Activated T-cell treated with anti-CD3 and anti-CD28 coated beads for 1 hour (primary cell): ENCODE measurements at places on chromosomes 1 and 21.

DNA sequence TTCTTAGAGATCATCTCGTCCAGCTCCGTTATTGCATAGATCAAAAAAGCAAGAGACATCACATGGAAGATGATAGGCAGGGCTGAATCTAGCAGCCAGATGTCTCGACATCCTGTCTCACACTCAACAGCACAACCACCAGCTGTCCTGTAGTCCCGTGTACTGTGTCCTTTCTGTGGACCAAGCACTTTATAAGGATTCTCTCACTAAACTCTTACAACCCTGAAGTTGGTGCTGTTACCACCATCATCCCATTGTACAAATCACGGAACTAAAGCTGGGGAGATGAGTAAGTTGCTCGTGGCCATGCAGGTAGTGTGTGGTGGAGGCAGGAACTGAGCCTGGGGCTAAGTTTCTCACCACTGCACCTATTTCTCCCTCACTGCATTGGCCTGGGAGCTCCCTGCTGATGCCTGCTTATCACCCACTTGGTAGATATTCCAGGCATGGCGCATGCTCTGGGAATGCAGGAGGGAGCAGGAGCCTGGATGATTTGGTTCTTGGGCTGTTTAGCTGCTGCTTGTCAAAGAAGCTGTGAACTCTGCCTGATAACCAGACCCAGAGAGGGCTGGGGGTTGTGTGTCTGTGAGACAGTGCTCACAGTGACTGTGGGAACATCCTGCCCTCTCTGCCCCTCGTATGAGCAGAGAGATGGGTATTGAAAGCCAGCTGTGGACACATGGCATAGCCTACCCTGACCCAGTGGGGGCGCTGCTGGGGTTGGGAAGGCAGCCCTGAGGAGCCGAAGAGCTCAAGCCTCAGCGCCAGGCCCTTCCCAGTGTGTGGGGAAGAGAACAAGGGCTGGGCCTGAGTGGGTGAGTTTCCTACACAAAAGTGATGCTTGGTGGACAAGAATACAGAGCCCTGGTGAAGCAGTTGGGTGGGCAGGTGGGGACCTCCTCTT, 13.6 kb downstream of the PPFIA4 start:
- no peak for DNase-seq

GRCh38 chr1:208641579-208642280, 397.5 kb upstream of the PLXNA2 start:
- no peak for DNase-seq

DNA sequence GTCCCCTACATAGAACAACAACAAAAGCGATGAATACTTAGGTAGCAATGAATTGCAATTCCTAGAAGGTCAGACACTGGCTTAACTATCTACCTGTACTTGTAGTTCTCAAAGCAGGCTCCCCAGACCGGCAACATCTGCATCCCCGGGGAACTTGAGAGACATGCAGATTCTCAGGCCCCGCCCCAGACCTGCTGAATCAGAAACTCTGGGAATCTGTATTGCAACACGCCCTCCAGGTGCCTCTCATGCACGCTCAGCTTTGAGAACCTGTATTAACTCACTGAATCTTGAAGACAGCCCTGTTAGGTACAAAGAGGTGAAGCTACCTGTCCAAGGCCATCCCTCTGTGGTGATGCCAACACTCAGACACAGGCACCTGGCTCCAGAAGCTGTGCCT, 128.1 kb downstream of the KAZN start:
- no peak for DNase-seq

DNA sequence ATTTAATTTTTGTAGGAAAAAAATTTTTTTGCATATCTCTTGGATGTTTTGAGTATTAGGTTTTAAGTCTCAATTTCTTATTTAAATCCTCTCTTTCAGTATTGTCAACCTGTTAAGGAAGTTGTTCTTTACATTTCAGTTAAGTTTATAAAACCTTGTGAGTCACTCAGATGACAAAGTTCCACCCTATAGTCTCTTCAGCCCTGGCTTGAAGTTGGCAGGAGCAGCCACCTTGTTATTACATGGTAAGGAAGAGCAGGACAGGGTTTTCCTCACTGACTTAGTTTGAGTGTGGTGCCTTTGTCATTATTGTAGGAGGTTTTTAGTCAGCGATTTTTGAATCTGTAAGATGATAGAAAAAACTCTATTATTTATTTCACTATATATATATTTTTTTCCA, 2143.9 kb downstream of the MRPL39 start:
- no peak for DNase-seq

- DNase-seq, result no peak
These were observed 217.4 kb upstream of the KCNK2 start for GRCh38 chr1:214864896-214865688.

- DNase-seq, result no peak
These were observed 66.2 kb downstream of the ATP2B4 start for GRCh38 chr1:203692565-203693470.

- no peak for DNase-seq
These were observed 65.3 kb downstream of the SSBP3 start for GRCh38 chr1:54340878-54341277.

- DNase-seq, result no peak
These were observed 165.9 kb upstream of the CACNA1E start for GRCh38 chr1:181317261-181317930.

- DNase-seq, result no peak
These were observed 173.0 kb downstream of the PGBD5 start for GRCh38 chr1:230253150-230253549.

DNA sequence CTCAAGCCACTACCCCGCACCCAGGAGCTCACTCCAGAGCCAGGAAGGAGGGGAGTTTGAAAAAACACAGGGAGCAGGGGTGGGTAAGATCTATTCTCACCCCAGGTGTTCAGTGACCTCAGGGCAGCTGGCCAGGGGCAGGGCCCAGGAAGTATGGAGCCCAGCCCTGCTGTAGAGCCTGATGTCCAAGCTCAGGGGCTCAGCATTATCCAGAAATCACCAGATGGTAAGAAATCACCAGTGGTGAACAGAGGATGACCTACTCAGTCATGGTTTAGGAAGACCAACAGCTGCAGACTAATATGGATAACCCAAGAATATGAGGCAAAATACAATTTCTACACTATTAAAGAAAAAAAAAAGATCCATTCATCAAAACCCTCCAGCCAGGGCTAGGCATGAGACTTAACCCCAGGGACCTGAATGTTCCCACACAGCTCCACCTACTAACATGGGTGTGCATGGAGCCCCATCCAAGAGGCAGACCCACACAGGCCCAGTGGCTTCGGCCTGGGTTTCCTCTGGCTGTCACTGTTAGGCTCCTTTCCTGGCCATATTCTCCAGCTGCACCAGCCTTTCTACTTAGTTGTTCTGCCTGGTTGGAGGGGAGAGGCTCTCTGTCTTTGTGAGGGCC, 67.6 kb downstream of the KCNN3 start:
- DNase-seq, result no peak

DNA sequence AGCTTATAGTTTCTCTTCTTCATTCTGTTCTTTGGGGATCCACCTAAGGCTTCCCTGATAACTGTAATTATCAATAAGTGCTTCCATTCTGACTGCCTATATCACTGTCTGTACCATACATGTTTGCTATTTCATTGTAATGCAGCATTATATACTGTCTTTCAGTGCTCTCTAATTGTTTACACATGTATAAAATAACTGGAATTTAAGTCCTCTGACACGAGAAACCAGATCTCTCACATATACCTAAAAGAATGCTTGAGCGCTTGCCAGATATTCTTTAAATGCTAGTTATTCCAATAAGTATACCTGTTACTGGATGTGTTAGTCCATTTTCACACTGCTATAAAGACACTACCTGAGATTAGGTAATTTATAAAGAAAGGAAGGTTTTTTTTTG, 34.7 kb downstream of the CELF3 start:
- DNase-seq, result no peak

- DNase-seq, result no peak
These were observed 41.5 kb downstream of the DTL start for GRCh38 chr1:212077028-212077427.

- peak; percentile 25 for DNase-seq
These were observed 734.2 kb upstream of the ADAMTS5 start for GRCh38 chr21:27700974-27701614.

GRCh38 chr1:62516600-62516999, 79.8 kb downstream of the USP1 start:
- DNase-seq, result no peak

- no peak for DNase-seq
These were observed 25.2 kb upstream of the ACTL8 start for GRCh38 chr1:17729909-17730308.

- DNase-seq, result no peak
These were observed 655.4 kb upstream of the B3GALT2 start for GRCh38 chr1:193841857-193842256.

DNA sequence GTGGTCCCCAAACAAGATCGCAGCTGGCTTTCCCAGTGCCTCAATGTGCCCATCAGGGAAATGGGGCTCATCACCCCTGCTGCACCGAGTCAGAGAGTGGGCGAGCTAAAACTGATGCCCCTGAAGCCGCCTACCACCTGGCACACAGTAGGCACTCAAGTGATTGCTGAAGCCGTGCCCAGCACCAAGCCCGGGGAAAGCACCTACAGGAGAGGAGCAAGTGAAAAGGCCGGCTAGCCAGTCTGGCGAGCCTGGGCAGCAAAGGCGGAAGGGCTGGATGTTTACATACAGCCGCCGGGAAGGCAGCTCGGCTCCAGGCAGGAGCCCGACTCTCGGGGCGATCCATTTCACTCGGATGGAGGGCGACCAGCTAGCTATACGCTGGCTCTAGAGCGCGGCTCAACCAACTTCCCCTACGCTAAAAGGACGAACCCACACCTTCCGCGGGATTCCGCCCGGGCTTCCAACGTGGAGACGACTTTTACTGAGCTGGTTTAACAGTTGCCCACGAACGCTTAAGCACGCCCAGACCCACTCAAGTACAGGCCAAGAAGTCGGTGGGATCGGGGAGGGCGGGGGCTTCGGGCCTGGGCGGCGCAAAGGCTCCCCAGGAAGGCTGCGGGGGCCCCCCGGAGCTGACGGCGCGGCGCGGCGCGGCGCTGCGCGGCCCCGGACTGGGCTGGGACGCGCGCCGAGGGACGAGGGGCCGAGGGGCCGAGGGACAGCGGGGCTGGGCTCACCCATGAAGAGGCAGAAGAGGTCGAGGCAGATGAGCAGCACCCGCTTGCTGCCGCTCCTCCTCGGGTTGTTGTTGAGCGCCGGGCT, 1.0 kb downstream of the PLPP3 start:
- DNase-seq, result no peak

GRCh38 chr1:157659576-157660247, 40.9 kb downstream of the FCRL3 start:
- no peak for DNase-seq

GRCh38 chr1:207811319-207811718, 59.5 kb downstream of the CD46 start:
- DNase-seq, result no peak

- no peak for DNase-seq
These were observed 59.2 kb downstream of the WNT9A start for GRCh38 chr1:227888404-227889046.

DNA sequence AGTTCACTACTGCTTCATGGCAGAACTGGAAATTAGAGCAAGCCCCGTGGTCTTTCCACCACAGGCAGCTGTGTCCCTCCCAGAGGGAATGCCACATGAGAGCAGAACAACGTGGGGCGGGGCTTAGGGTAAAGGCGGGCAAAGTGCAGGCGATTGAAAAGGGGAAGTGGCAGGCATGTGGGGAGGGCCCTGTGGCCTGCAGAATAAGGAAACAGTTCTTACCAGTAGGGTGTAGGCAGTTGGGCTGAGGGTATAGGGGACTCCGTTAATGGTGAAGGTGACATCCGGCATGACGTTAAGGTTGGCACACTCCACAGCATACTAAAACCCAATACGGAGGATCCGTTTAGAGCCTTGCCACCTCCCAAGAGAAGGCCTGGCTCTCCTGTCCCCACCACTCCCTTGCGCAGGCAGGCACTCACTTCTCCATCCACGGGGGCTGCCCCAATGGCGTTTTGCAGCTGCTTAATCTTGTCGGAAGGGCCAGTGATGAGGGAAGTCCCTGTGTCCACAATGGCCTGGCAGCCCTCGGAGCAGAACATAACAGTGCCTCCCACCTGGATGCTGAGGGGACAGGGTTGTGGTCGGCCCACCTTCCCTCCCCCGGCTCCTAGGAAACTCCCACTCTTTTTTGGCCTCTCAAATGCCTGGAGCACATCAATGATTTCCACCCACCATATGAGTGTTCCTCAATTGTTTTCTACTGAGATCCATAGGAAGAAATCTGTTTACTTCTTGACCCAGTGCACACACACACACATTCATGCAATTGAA, 9.1 kb upstream of the RAB7B start:
- peak; percentile 4 for DNase-seq

GRCh38 chr21:33109574-33110339, 39.8 kb downstream of the OLIG1 start:
- no peak for DNase-seq

GRCh38 chr1:236663934-236664333, 22.4 kb upstream of the ACTN2 start:
- no peak for DNase-seq

GRCh38 chr21:34974162-34974981, 74.7 kb downstream of the RUNX1 start:
- peak; percentile 27 for DNase-seq

- no peak for DNase-seq
These were observed 99.6 kb downstream of the DENND1B start for GRCh38 chr1:197675583-197676208.

DNA sequence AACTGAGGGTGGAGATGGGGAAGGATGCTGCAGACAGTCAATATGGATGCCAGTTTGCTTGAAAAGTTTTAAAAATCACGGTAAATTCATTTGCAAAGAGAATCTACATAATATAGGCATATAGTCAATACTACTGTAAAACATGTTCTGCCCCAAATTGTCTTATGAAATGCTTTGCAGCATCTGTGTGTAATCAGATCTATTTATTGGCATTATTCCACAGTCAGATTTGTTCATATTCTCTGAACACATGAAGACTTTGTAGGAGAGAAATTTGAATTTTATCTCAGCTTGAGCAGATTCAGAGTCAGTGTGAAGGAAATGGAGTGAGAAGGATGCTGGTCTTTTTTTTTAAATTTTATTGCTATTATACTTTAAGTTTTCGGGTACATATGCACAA, 88.5 kb downstream of the PLPPR4 start:
- no peak for DNase-seq

- DNase-seq, result no peak
These were observed 40.9 kb downstream of the PTAFR start for GRCh38 chr1:28135371-28136168.

DNA sequence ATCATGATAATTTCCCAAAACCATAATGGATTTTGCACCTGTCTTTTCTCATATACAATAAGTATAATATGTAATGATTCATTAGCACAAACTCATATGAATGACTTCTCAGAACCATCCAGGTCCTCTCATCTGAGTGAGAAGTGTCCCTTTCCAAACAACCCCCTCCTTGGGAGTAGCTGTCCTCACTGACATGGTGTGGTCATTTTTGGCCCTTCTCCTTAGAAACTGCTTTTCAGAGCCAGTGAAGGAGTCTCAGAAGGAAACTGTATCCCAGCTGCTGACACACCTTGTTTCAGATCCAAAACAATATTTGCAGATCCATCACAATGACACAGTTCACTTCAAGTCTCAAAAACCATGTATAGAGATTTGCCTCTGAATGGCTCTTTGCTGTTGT, 95.5 kb downstream of the MIS18A start:
- no peak for DNase-seq
